Bronchial smooth muscle cell (primary cell): ENCODE measurements at places on chromosomes 5 and 9. TPM values are rescaled to one million over a fixed set of nuclear protein-coding genes. Genes with fewer than 3 reads are reported as not detected.

The HTR4 gene
- not detected in 2 replicates for total RNA-seq

The MAML1 gene
- 3.0 and 3.6 TPM in 2 replicates for total RNA-seq

The REEP5 gene
- 46.5 and 65.1 TPM in 2 replicates for total RNA-seq

The LCN2 gene
- not detected in 2 replicates for total RNA-seq

The WNT8A gene
- not detected in 2 replicates for total RNA-seq

The COL5A1 gene
- 93.8 and 124 TPM in 2 replicates for total RNA-seq

The LRRTM2 gene
- total RNA-seq = 1.0 and 3.5 TPM in 2 replicates

The PDLIM7 gene
- 45.0 and 63.5 TPM in 2 replicates for total RNA-seq

The MEIKIN gene
- not detected in 2 replicates for total RNA-seq

The COL23A1 gene
- total RNA-seq = under 0.01 TPM in 1 of 2 replicates, not detected in the other

The TGFBI gene
- 985 and 2,490 TPM in 2 replicates for total RNA-seq

The OCLN gene
- total RNA-seq = 0.26 and 0.32 TPM in 2 replicates
